ENCODE measurements at places on chromosomes 11 and 22.
A peak's percentile ranks its signal among the peaks of the same experiment; 100 is the strongest.

- DNase-seq: no peak
Measured at GRCh38 chr22:32329202-32329645, 28.4 kb upstream of the RFPL3 start.

- DNase-seq: no peak
Measured at GRCh38 chr22:19842393-19843106, 12.1 kb downstream of the GNB1L start.

DNA sequence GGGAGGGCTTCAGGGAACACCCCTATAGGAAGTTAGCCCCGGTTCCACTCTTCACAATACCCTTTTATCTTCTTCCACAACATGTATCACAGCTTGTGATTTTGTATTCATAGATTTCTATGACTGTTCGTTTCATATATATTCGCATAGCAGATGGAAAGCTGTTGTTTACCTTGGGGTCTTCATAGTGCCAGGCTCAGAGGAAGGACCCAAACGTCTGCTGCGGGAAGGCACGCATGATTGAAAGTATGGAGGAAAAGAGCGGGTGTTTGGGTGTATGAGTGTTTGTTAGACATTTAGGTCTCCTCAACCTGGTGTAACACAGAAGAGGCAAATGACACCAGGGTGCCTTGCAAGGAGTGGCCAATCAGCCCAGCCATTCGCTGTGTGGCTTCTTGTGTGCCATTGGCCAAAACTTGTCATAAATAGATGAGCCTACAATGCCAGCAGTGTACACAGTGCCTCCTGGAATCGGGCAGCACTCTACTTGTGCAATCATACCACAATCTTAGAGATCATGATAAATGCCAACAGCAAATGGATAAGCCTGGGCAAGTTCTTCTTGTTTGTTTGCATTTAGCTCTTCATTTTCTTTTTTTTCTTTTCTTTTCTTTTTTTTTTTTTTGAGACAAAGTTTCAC, 10.9 kb upstream of the ADA2 start:
- DNase-seq: peak; percentile 19

DNA sequence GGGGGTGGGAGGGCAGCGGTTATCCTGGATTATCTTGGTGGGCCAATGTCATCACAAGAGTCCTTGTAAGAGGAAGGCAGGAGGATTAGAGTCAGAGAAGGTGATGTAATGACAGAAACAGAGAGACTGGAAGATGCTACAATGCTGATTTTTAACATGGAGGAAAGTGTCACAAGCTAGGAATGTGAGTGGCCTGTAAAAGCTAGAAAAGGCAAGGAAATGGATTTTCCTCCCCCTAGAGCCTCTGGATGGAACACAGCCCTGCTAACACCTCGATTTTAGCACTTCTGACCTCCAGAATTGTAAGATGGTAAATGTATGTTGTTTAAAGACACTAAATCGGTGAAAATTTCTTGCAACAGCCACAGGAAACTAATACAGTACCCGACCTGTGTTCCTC, 109.3 kb downstream of the MN1 start:
- no peak for DNase-seq

- DNase-seq: no peak
Measured at GRCh38 chr11:95245581-95245980, 14.6 kb upstream of the SESN3 start.

GRCh38 chr11:76704171-76704948, 33.8 kb upstream of the LRRC32 start:
- DNase-seq: no peak

DNA sequence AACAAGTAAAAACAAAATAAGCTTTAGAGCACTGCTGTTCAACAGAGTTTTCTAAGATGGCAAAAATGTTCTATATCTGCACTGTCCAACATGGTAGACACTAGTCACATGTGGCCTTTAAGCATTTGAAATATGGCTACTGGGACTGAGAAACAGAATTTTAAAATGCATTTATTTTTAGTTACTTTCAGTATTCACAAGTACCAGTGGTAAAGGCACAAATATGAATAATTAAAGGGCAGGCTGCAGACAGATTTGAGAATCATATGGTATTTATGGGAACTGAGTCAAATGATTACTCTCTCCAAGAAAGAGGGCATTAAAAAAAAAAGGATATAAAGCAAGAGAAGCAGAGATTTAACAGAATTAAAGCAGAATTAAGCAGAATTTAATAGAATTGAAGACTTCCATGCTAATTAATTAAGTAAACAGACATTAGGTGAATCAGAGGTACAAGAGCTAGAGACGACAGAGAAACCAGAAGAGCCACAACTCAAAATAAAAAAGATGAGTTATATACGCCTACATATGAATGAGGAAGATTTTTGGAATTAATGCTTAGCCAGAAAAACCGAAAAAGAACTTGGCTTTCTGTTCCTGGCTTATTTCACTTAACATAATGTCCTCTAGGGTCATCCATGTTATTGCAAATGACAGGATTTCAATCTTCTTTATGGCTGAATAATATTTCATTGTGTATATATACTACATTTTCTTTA, 160.4 kb downstream of the ATG16L2 start:
- DNase-seq: no peak

DNA sequence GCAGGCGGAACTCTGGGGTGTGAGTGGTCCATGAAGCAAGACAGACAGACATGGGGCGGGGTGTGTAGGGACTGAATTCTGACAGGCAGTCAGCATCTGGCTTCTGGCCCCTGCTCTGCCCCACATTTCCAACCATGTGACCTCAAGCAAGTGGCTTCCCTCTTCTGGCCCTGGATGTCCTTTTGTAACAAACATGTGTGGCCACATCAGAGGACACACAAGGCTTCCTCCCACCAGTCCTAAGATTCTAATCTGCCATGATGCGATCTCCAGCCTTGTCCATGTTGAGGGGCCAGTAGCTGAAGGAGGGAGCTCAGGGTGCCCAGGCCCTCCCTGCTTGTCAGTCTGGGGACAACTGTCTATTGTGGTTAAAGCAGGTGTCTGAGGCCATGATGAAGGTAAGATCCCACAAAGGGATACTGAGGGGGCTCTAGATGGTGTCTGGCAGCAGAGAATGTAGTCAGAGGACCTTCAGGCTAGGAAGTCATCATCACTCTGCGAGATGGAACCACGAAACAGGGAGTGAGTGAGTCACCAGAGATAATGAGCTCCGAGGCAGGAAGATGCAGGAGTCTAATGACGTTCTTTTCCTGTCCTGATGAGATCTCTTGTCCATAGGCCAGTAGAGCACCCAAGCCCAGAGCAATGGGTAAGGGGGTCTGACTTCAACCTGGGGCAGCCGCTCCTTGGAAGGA, 27.4 kb downstream of the DRD2 start:
- no peak for DNase-seq
